ENCODE measurements at places on chromosomes 12 and 14.

- DNase-seq: no peak
These were observed 39.6 kb downstream of the LARP4 start for GRCh38 chr12:50440288-50440687.

DNA sequence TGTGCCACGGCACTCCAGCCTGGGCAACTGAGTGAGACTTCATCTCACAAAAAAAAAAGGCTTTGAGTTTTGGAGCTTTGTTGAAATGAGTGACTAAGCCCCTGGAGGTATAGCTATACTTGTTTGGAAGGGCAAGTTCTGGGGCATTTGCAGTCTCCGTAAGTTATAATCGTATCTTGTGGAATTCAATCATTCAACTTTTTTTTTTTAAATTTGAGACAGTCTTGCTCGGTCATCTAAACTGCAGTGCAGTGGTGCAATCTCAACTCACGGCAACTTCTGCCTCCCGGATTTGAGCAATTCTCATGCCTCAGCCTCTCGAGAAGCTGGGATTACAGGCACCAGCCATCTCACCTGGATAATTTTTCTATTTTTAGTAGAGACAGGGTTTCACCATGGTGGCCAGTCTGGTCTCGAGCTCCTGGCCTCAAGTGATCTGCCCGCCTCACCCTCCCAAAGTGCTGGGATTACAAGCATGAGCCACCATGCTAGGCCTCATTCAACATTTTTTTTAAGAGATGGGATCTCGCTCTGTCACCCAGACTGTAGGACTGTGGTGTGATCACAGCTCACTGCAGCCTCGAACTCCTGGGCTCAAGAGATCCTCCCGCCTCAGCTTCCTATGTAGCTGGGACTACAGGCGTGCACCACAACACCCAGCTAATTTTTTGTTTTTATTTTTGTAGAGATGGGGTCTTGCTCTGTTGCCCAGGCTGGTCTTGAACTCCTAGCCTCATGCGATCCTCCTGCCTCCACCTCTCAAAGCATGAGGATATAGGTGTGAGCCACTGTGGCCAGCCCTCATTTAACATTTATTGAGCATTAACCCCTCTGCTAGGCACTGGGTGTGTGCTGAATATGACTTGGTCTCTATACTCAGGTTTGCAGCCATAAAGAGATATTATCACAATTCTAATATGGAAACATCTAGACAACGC lies 133.7 kb upstream of the MAP1LC3B2 start:
- DNase-seq: no peak

DNA sequence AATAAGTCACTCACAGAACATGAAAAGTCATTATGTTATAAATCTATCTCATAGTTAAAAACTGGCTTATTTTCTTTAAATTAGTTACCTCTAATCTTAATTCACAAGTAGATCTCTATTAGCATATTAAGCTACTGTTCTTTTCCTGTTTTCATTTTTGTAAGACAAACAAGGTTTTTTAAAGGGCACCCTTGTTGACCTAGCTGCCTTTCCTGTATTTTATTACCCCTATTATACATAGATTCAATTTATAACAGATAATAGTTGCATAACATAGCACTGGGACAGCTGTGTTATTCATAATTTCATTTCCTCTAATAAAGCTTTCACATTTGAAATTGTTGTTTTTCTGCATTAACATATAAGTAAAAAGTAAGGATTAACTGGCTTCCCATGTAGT lies 1500.7 kb upstream of the FLRT2 start:
- DNase-seq: no peak

GRCh38 chr14:104448721-104449120 lies 130.8 kb upstream of the C14orf180 start:
- DNase-seq: no peak

GRCh38 chr12:72273499-72273837 lies 1.3 kb downstream of the TRHDE start:
- DNase-seq: no peak

- DNase-seq: no peak
These were observed 124.2 kb upstream of the ATF1 start for GRCh38 chr12:50639721-50640120.

DNA sequence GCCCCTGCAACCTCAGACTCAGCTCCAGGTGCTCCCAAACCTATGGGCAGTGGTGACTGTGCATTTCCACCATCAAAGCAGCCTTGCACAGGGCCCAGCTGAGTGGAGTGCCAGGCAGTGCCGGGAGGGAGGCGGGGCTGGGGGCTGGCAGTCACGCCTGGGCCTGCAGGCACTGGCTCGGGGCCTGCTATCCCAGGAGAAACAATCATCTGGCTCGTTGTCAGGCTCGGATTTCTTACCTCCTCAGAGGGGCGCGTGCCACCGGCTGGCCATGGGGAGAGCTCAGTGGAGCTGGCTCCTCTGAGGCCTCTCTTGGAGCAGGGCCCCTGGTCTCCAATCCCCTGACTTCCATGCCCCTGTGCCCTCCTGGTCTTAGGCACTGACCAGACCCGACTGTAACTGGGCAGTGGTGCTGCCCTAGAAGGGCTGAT lies 20.2 kb upstream of the PPP1R13B start:
- DNase-seq: no peak

DNA sequence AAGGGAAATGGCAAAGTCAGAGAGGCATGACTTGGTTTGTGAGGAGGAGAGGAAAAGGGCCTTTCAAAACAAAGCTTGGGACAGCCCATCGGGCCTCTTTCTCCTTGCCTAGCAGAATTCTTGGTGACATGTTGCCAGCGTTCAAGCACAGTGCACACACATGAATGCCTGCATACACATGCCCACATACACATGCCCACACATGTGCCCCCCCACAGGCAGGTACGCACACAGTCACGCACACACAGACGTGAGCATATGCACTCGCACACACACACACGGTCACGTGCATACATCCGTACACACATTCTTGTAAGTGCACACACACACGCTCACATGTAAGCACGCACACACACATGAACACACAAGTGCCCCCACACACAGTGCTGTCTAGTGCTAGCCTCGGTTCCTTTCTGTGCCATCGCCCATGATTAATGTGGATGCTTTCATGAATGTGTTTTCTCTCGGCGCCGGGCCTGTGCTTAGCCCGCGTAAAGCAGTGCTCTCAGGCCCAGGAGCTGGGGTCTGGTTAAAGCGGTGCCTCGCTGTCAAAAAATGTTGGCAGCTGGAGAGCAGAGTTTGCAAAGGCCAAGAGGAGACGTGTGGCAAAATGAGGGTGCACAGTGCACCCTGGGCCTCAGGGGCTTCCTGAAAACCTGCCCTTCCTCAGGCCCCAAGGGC lies 328.8 kb upstream of the DIO3 start:
- DNase-seq: no peak

- no peak for DNase-seq
These were observed 299.6 kb upstream of the ATP2B1 start for GRCh38 chr12:90008277-90008676.

GRCh38 chr14:61264010-61264571 lies 17.0 kb downstream of the TMEM30B start:
- no peak for DNase-seq

DNA sequence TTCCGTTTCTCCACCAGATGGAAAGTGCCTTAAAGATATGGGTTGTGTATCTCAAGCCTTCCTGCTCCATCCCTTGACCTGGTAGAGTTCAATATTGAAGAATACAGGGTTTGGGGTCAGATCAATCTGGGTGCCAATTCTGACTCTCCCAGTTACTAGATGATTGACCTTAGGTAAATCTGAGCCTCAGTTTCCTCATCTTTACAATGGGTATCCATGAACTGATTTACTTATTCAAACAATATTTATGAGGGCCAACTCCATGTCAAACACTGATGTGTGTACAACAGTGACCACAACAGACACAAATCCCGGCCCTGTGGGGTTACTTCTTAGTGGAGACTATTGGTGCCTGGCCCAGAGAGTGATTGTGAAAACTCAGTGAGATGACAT lies 7.5 kb upstream of the FAIM2 start:
- DNase-seq: no peak

- DNase-seq: peak; percentile 74
These were observed 1.8 kb downstream of the GLI1 start for GRCh38 chr12:57461276-57461916.

DNA sequence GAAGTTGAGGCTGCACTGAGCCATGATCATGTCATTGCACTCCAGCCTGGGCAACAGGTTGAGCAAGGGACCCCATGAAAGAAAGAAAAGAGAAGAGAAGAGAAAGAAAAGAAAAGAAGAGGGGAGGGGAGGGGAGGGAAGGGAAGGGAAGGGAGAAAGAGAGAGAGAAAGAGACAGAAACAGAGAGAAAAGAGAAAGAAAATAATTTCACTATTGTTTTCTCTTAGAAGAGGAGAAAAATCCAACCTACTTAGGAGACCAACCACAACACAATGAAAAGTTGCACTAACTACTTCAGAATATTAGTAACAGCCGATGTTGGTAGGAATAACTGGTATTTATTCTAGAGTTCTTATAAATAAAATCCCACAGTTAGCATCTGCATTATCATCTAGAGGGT lies 9.6 kb downstream of the TRAPPC6B start:
- no peak for DNase-seq

DNA sequence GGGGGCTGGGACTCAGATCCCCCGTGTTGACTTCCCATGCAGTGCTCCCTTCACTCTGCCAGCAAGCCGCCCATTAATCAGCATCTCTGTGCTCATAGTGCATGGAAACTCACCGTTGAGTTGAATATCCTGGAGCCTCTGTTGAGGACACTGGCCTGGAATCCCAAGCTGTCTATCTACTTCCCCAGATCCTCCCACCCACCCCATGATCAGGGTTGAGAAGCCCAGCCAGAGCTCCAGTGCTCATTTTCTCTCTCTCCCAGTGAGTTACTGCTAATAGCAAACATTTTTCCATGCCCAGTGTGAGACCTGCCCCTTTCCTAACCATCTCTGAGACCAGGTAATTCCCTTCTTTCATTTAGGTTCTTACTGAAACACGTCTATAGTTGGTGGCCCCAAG lies 88.2 kb downstream of the SLC24A4 start:
- DNase-seq: no peak

- no peak for DNase-seq
These were observed 191.0 kb downstream of the ERC1 start for GRCh38 chr12:1182069-1182468.

- no peak for DNase-seq
These were observed 71.3 kb downstream of the PDE3A start for GRCh38 chr12:20439626-20440025.

- peak; percentile 59 for DNase-seq
These were observed 804 bp downstream of the GAPDH start for GRCh38 chr12:6534945-6535696.

- no peak for DNase-seq
These were observed 11.5 kb downstream of the GTF2A1 start for GRCh38 chr14:81209167-81209836.

DNA sequence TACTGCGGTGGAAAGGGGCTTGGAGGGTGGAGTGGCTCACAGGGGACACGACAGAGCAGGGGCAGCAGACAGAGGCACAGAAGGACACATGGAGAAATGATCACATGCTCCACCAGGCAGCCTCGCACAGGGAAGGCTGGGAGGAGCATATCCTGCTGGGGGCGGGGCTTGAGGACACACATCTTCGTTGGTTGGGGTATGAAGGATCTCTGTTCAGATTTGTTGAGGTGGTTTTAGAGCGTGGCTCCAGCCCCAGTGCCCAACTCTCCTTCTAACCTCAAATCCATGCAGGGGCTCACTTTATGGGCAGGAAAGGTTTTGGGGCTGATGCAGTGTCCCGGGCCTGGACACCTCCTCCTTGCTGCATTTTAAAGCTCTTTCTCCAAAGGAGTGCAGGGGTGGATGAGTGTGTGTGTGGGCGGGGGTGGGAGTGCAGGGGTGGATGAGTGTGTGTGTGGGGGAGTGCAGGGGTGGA lies 733 bp upstream of the P3H3 start:
- DNase-seq: peak; percentile 84

DNA sequence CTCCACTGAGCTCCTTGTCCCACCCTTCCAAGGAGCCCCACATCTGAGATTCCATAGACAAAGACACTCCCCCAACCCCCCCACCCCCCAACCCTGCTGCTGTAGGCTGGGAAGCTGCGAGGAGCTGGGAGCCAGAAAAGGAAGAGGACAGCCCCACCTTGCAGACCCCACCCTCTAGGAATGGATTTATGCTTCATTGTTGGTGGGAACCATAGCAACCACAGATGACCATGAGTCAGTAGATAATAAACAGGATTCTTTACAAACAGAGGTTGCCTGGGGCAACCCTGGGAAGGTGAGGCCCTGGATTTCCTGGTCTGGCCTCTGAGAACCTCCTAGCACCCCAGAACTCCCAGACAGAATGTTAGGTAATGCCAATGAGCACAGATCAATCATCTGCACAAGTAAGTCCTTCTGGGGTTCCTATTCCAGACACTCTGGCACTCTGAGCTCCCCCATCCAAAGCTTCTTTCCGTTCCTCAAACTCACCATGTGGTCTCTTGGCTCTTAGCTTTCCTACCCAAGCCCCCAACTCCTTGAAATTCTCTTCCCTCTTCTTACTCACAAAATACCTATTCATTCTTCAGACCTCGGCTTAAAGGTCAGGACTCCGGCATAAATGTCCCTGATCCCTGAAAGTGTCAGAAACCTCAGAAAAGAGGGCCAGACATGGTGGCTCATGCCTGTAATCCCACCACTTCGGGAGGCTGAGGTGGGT lies 15.2 kb upstream of the PLEKHG6 start:
- no peak for DNase-seq

- DNase-seq: no peak
These were observed 50.7 kb downstream of the IQSEC3 start for GRCh38 chr12:117311-117710.

DNA sequence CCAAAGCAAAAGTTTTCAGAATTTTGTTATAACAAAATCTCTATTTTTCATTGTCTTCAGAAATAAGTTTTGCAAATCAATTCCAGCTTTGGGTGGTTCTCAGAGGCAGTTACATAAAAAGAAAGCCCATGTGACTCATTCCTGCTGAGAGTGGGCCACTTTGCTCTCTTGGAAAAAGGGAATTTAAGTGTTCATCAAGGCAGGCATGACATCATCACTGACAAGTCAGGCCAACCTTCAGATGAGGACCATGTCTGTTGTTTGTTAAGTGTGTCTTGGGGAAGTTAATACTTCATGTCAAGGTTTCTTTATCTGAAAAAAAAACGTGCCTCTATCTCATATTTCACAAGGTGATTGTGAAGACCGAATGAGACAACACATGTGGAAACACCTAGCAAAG lies 519.8 kb upstream of the TMPO start:
- DNase-seq: no peak

DNA sequence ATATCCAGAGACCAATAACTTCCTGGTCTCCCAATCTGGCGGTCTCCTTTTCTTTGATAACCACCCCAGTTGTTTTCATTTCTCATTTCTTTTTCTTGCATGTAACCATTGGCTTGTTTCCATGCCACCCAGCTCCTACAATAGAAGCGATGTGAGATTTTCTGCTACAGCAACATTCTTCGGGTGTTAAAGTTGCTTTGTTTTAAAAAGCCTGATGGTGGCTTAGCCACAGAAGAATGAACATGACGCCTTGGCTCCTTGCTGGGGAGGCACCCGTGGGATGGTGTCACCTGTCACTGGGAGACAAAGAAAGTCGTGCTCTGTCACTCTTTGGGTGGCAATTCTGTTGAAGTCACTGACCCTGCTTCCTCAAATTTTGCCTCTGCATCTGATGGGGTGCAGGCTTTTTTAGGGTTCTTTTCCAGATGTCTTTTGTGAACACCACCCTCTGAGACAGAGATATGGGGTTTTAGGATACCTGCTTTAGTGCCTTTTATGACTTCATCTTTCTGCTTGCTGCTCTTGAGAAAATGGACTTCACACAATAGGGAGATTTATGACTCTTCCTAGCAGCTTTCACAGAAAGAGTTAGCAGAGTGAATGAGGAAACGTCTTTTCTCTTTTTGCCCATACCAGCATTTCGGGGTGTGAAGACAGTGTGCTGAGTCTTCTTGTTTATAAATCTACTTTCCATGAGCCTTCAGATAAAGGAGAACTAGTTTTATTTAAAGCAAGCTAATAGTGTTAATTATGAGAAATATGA lies 265.3 kb upstream of the TBX3 start:
- no peak for DNase-seq
